ENCODE measurements at places on chromosomes 7 and 10.

DNA sequence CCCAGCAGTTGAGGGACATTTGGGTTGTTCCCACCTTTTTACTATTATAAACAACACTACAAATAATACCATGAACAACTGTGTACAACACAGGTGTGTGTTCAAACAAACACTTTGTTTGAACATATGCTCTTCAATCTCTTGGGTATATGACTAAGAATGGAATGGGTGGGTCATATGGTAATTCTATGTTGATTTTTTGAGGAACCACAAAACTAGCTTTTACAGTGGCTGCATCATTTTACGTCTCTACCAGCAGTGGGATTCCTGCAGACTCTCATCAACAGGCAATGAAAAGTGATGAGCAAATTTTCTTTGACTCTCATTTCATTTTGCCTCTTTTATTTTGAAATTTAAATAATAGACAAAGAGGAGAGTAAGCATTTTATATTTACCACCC lies 116.9 kb upstream of the KLF14 start:
- no peak for DNase-seq

GRCh38 chr7:31487476-31487875 lies 26.4 kb upstream of the ITPRID1 start:
- no peak for DNase-seq

DNA sequence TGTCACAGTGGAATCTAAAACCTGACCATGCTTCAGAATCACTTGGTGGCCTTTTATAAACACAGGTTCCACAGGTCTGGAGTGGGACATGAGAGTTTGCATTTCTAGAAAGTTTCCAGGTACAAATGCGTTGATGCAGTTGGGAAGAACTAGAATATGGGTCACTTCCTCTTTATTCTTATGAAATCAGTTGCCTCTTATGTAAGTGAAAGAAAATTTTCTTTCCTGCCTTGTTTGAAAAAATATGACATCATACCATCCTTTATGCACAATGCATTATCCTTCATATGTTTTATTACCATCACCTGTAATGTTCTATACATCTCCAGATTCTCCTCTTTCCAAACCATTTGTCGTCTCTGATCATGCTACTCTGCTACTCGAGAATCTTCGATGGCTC lies 44.0 kb downstream of the PLXNA4 start:
- no peak for DNase-seq

GRCh38 chr10:78371136-78371535 lies 337.5 kb downstream of the RPS24 start:
- peak; percentile 10 for DNase-seq

DNA sequence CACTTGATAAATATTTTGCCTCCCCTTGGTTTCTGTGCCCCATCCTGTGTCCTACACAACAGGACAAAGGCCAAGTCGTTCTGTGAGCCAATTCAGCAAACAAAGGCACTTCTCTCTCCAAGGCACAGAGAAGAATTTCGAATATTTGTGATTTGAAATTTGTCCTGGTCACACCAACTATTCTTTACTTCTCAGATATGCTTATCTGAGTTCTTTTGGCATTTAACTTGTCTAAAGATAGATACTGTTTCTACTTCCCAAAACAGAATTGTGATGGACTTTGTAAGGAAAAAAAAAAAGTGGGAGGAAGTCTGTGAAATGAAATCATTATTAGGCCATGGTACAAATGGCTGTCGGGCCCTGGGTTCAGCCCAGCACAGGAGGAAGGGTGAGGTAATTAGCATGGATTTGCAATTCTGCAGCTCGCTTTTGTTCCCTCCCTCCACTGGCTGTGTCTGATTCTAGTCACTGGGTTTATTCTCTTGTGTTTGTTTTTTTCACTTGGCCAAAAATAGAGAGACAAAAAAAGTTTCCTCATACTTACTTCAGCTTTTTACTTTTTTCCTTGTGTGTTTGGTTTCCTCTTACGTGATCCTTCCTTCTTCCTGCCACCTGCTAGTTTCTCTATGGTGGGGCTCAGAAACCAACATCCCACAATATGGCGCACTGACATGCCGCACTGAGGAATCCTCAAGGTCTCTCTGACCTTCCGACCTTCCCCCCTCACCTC lies 108.2 kb upstream of the MKLN1 start:
- no peak for DNase-seq

DNA sequence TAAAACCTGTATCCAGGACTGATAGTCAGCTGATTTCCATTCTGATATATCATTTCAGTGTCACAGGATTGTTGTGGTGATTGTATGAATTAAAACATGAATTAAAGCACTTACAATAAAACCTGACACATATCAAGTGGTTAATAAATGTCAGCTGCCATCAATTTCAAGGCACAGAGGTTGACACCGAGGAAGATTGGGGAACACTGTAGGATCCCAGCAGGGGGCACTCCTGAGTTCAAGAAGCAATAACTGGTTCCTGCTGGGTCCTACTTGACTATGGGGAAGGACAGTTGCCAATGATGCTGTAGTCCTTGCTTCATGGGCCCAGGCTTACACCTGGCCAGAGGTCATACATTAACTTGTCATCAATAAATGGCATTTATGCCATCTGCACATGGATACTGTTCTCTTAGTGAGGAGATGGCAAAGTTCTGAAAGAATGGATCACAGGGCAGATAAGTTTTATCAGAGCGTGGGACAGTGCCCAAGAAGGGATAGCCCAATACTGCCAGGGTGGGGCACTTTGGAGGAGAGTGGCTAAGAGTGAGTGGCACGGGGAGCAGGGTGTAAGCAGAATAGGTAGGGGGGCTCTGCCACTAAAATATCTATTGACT lies 24.1 kb downstream of the FZD1 start:
- DNase-seq: peak; percentile 53

- no peak for DNase-seq
These were observed 229.8 kb upstream of the LRRN3 start for GRCh38 chr7:110861163-110861562.

DNA sequence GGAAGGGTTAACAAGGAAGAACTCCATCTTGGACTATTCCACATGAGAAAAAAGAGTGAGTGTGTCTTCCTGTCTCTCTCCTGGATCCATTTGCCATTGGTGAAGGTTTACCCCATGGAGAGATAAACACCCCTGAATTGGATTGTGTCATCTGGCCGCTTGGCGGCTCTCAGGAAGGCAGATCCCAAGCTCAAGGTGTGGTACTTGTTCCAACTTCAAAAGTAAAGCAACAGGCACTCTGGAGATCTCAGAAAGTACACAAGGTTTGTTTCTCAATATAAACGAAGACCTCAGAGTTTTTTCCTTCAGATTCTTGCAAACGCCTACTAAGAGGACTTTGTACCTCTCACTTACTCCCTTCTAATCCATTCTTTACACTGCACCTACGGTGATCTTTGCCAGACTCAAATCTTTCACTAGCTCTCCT lies 116.7 kb downstream of the REEP3 start:
- no peak for DNase-seq
